ENCODE measurements at places on chromosomes 11 and 22. TPM values are rescaled to one million over a fixed set of nuclear protein-coding genes. Genes with fewer than 3 reads are reported as not detected.

Gene ARHGAP8
- total RNA-seq, result 29.3 TPM

Gene SPON1
- total RNA-seq, result 0.22 TPM

DNA sequence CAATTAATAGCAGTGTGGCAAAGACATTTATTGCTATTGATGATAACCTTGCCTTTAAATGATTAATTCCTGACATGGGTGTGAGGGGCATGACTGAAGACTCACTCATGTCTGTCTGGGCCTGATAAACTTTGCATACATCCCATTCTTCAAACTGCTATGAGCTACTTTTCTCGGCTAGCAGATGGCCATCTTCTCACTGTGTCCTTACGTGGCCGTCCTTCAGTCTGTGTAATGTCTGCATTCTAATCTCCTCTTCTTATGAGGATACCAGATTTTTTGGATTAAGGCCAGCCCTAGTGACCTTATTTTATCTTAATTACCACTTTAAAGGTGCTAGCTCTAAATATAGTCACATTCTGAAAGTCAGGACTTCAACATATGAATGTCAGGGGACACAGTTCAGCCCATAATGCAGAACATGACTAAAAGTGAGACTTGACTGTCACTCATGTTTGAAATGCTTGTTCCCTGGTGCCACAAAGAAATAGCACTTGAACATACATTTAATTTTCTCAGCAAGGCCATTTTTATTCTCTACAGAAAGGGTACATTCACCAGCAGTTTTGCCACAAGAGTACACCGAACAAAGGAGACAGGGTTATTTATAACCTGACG lies 32.3 kb downstream of the OR10A6 start:
- H3K27me3 ChIP-seq, result no peaks in the 10 kb centered on the region
- no peaks in the 10 kb centered on the region for H3K4me1 ChIP-seq
- H3K27ac ChIP-seq, result no peak overlapping the region
- no peak overlapping the region for H3K4me3 ChIP-seq
- DNase-seq, result no peak
- peaks cover 10% of the 10 kb centered on the region for H3K36me3 ChIP-seq

- H3K27ac ChIP-seq, result no peak overlapping the region
- H3K4me3 ChIP-seq, result no peak overlapping the region
- DNase-seq, result no peak
- H3K4me1 ChIP-seq, result no peaks in the 10 kb centered on the region
- H3K27me3 ChIP-seq, result no peaks in the 10 kb centered on the region
These were observed 84.8 kb downstream of the SNX19 start for GRCh38 chr11:130831506-130831905.

Gene ASCL2
- total RNA-seq, result 0.35 TPM

DNA sequence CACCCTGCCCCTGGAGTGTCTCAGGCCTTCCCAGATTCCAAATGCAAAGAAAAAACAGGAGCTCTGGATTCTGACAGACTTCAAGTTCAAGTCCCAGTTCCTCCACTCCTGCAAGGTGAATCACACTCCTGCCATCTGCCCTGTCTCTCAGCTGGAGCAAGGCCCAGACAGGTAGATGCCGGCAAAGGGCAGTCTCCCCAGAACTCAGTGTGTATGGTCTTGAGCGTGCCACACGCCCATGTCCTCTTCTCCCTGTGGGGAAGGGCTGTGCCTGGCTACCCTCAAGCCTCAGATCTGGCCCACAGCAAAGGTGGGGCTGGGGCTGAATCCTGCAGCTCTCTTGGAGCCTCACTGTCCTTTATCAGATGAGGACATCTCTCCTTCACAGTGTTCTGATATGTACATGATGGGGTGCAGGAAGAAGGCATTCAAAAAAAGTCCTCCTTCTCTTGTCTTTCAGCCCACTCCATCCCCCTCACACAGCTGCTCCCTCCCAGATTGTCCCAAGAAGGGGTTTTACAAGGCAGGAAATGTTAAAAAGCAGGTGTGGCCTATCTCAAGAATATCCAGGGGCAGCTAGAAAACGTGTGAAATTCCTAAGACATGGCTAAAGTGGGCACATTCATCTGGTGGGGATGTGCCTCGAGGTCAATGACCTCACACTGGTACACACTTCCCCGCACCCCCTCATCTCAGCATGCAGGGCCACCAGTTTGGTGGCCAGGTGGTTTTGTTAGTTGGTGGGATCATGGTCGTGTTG lies 27.7 kb upstream of the ARFGAP3 start:
- H3K36me3 ChIP-seq, result peaks cover 65% of the 10 kb centered on the region
- H3K4me1 ChIP-seq, result no peaks in the 10 kb centered on the region
- no peak overlapping the region for H3K4me3 ChIP-seq
- DNase-seq, result no peak
- no peak overlapping the region for H3K27ac ChIP-seq

Gene GAB4
- total RNA-seq, result not detected

DNA sequence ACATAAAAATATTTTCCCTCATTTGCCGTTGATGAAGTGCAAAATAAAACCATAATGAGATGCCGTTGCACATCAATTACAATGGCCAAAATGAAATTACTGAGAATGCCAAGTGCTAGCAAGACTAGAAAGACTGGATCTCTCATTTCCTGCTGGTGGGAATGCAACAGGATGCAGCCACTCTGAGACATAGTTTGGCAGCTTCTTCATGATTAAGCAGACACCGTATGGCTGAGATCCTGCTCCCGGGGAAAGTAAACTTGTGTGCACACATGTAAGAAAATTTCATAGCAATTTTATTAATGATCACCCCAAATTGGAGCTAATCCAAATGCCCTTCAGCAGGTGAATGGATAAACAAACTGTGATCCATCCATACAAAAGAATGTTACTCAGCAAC lies 1013.2 kb downstream of the TBC1D22A start:
- H3K36me3 ChIP-seq, result no peaks in the 10 kb centered on the region
- no peak overlapping the region for H3K4me3 ChIP-seq
- no peak for DNase-seq
- H3K4me1 ChIP-seq, result no peaks in the 10 kb centered on the region

- H3K4me1 ChIP-seq, result no peaks in the 10 kb centered on the region
- DNase-seq, result no peak
- H3K27ac ChIP-seq, result no peak overlapping the region
- H3K27me3 ChIP-seq, result no peaks in the 10 kb centered on the region
- H3K4me3 ChIP-seq, result no peak overlapping the region
These were observed 78.4 kb downstream of the C2CD3 start for GRCh38 chr11:74092425-74092824.

DNA sequence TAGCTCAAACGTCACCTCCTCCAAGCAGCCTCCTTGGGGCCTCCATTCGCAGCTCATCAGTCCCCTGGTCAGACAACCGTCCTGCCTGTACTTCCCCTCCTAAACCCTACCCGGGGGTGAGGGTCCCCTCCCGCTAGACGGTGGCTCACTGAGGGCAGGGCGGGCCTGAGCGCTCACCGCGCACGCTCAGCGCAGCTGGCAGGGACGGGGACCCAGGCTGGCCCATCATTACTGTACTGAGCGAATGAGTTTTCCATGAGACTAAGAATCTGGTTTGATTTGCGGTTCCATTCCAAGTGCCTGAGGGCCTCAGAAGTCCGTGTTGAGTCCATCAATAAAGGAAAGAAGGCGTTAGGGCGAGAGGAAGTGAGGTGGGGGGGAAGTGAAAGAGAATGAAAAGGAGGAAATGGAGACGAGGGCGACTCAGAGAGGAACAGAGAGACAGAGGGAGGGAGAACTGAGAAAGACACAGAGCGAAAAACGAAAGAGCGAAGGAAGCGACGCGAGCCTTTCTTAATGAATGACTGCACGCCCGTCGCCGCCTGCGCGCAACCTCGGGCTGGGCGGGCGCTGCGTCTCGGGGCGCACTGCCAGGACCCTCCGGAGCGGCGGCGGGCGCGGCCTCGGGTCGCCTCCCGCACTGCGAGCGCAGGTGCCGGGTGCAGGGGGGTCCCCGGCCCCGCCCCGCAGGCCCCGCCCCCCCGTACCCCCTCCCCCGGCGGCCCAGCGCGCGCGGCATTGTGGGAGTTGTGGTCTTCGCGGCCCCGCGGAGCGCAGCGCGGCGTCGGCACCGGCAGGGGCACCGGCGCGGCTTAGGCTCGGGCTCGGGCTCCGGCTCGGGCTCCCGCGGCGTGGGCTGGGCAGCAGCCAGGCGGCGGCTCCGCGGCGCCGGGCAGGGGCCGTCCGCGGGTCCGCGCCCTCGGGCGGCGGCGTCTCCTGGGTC lies at the start of gene ASPHD2:
TSS of gene ASPHD2 (plus strand) at position 746 of the 943 bp plus-strand sequence. CDS start 4,356 bp downstream, outside the sequence.
- H3K36me3 ChIP-seq, result peaks cover 3% of the 10 kb centered on the region
- no peaks in the 10 kb centered on the region for H3K27me3 ChIP-seq
- DNase-seq, result peak; percentile 84
- H3K4me1 ChIP-seq, result no peaks in the 10 kb centered on the region
- no peak within 1 kb of the TSS for H3K27ac ChIP-seq
- peak within 1 kb of the TSS; percentile 83 for H3K4me3 ChIP-seq

- H3K27ac ChIP-seq, result no peak overlapping the region
- no peaks in the 10 kb centered on the region for H3K27me3 ChIP-seq
- no peak overlapping the region for H3K4me3 ChIP-seq
- DNase-seq, result no peak
- H3K4me1 ChIP-seq, result no peaks in the 10 kb centered on the region
- H3K36me3 ChIP-seq, result no peaks in the 10 kb centered on the region
These were observed 52.6 kb upstream of the MTMR2 start for GRCh38 chr11:95976550-95976949.

DNA sequence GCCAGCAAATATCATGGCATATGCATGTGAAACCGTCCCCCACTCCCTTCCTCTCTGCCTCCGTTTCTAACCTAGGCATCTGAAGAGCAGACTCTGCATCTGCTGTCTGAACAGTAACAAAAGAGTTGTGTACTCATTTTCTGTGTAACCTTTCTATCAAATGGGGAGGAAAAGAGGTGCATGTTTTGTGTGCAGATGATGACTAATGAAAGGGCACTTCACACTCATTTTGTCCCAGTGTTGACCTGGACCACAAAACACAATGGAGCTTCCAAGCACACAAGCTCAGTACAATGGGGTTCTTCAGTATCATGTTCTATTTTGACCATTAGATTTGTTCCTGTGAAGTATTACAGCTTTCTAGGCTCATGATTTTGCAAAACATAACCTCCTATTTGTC lies 13.0 kb downstream of the JHY start:
- no peaks in the 10 kb centered on the region for H3K4me1 ChIP-seq
- no peaks in the 10 kb centered on the region for H3K27me3 ChIP-seq
- no peaks in the 10 kb centered on the region for H3K36me3 ChIP-seq
- H3K27ac ChIP-seq, result no peak overlapping the region
- H3K4me3 ChIP-seq, result no peak overlapping the region

DNA sequence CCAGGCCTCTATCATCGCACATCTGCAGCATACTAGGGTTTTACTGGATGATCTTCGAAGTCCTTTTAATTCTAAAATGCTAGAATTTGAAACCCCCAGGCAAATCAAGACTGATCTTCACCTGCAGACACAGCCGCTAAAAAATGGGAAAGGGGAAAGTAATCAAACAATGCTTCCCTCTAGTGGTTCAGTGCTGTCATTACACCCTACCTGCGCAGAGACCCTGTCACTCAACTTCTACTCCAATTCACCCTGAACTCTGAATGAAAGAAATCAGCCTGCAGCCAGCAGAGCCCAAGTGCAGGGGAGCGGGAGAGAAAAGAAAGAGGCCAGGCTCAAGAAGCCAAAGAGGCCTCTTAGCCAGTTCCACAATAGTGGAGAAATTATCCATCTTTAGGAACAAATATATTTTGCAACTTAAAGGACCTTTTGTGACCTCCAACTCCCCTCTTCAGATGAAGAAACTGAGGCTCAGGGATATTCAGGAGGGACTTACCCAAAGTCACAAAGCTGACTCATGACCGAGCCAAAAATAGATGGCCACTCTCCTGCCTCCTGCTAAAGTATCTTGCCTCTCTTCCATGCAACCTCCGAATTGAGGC lies 33.0 kb downstream of the SERGEF start:
- H3K4me3 ChIP-seq, result no peak overlapping the region
- no peak overlapping the region for H3K27ac ChIP-seq
- H3K27me3 ChIP-seq, result no peaks in the 10 kb centered on the region
- DNase-seq, result peak; percentile 64
- H3K36me3 ChIP-seq, result no peaks in the 10 kb centered on the region

DNA sequence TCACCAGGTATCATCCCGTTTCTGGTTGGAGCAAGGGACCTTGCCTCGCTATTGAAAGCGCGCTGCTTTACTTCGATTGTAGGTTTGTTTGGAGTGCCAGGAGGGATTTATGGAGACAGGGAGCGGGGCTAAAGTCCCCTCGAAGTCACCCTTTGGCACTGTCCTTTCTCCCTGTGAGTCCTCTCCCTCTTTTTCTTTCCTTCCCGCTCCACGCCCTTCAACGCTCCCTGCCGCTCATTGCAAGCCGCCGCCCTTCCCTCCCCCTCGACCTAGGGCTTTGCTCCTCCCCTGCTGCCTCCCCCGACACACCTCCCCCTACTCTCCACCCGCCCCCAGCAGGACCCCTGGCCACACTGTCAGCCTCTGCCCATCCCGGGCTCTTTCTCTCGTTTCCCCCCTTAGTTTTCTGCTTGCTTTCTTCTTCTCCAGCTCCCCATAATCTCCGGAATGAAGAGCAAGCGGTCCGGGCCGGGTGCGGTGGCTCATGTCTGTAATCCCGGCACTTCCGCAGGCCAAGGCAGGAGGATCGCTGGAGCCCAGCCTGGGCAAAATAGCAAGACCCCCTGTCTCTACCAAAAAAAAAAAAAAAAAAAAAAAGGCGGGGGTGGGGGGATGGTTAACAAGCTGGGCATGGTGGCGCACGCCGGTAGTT lies 41.0 kb downstream of the AHNAK start:
- peak overlapping the region; percentile 76 for H3K4me3 ChIP-seq
- no peak overlapping the region for H3K27ac ChIP-seq
- no peaks in the 10 kb centered on the region for H3K27me3 ChIP-seq
- H3K36me3 ChIP-seq, result no peaks in the 10 kb centered on the region

DNA sequence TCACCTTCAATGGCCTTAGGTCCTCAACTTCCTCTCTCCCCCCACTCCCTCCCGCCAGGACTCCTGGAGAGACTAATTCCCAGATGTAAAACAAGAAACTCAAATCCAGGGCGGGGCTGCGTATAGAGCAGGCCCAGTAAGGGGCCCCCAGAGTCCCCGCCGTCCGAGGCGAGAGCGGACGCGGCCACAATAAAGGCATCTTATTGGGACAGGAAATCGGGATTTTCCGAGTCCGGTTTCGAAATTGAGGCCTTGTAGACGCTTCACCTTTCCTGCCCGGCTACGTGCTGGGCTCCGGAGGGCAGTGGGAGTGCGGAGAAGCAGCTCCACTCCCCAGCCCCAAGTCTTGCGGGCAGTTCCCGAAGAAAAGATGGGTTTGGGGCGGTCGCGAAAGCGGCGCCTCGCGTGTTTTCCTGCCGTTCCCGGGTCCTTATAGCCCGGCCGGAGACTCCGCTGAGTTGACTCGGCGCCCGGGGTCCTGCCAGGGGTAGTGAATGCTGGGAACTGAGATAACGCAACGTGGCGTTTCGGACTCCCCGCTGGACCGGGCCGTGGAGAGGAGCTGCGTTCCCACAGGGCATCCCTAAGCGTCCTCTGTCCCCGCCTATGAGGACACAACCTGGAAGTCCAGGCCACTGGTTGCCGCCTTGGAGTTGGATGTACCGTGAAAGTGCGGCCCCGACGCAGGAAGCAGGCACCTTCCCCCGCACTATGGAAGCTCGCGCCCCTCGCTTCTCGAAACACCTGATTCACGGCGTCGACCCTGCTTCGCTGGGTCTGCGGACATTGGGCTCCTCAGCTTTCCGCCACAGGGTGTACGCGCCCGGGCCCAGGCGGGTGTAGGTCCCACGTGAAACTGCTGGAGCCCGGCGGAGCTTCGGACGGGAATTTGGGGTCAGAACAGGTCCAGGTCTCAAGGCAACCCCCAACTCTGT lies 4.8 kb upstream of the CHRM1 start:
- no peak for DNase-seq
- peak overlapping the region; percentile 84 for H3K4me3 ChIP-seq
- no peaks in the 10 kb centered on the region for H3K4me1 ChIP-seq
- H3K27me3 ChIP-seq, result peaks cover 17% of the 10 kb centered on the region
- H3K27ac ChIP-seq, result no peak overlapping the region

- no peaks in the 10 kb centered on the region for H3K27me3 ChIP-seq
- DNase-seq, result no peak
- no peaks in the 10 kb centered on the region for H3K4me1 ChIP-seq
These were observed 23.4 kb upstream of the WNT7B start for GRCh38 chr22:46000081-46001027.
